GM13976 (cell line): ENCODE measurements at places on chromosomes 1 and 21.

DNA sequence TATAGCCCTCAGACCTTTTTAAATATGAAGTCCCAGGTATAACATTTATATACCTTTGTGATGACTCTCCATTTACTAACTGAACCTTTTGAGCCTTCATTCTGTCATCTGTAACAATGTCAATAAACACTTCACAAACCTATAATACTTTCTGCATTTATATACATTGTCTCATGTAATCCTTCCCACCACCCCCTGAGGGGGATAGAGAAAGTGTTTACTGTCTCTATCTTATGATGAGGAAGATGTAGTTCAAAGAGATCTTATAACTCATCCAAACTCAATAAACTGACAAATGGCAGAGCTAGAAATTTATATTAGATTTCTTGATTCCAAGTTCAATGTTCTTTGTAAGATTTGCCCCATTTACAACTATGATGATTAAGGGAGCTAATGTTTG is 48.3 kb upstream of the CR2 start:
- no peak for DNase-seq

DNA sequence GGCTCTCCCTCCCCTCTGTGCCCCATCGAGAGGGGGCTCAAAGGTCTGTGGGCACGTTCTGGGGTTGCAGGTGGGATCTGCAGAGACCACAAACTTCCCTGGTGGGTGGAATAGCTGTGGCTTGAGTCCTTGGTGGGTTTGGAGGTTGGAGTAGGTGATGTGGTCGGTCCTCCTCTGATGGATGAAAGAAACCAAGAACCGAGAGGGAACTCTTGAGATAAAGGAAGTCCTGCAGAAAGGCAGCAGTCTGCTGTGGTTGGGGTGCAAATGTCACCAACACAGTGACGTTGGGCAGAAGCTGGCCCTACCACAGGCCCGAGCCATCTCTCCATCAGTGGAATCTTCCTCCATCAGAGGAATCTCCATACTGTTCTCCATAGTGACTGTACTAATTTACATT is 171.8 kb downstream of the FCRL5 start:
- DNase-seq = no peak

GRCh38 chr1:52938183-52938451 is 11.0 kb downstream of the SCP2 start:
- DNase-seq = no peak

- peak; percentile 53 for DNase-seq
Observed at GRCh38 chr1:34681480-34682451, 73.1 kb upstream of the GJB5 start.

- no peak for DNase-seq
Observed at GRCh38 chr1:61293986-61294504, 211.7 kb downstream of the NFIA start.

GRCh38 chr1:151711951-151712350 is 4.7 kb downstream of the CELF3 start:
- DNase-seq = no peak

DNA sequence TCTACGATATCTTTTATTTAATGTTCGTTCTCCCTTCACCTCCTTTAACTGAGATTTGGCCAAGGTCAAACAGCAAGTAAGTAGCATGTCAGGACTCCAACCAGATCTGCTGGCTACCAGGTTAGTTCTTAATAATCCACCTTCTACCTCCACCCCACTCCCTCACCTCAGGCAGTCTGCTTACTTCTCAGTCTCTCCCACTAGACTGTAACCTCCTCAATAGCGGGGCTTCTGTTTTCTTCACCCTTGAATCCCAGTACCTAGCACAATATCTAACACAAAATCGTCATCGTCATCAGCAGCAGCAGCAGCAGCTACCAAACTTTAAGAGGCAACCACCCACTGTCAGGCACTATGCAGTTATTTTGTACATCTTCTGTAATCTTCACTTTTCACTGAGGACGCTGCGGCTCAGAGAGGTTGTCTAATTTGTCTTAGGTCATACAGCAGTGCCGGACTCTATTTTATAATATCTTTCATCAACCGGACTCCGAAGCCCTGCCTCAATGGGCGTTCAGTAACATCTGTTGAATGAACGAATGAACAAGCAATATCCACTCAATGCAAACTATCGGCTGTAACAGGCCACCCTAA is 859 bp upstream of the MAGI3 start:
- no peak for DNase-seq

DNA sequence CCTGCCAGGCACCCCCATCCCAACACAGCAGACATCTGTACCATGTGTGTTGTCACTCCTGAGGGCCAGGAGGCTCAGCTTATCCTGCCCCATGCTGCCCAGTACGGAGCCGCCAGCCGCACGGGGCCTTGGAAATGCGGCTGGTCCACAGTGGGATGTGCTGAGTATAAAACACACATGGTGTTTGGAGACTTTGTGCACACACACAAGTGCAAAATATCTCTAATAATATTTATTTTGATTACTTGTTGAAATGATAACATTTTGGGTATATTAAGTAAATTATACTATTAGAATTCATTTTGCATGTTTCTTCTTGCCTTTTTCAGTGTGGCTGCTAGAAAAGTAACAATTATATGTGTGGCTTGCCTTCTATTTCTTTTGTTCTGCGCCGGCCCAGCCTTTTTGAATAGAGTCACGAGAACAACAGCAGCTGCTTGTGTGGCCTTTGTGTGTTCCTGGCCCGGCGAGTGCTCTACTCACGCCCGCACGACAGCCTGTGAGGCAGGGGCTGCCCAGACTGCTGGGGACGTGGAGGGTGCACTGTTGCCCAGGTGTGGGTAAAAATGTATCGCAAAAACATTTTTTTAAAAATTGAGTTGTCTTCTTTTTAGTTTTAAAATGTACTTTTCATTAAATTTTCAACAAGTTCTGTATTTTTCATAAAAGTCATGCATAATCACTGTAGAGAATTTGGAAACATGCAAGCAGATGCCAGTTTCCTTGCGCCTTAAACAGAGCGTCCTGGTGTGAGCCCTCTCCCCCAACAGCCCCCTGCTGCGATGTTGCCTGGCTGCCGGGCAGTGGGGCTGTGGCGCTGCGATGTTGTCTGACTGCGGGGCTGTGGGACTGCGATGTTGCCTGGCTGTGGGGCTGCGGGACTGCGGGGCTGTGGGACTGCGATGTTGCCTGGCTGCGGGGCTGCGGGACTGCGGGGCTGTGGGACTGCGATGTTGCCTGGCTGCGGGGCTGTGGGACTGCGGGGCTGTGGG is 35.5 kb downstream of the COQ8A start:
- DNase-seq = no peak

- DNase-seq = no peak
Observed at GRCh38 chr1:210264496-210265380, 32.1 kb downstream of the SERTAD4 start.

- DNase-seq = no peak
Observed at GRCh38 chr1:69824932-69825331, 257.2 kb downstream of the LRRC7 start.

GRCh38 chr1:207672522-207673130 is 27.7 kb downstream of the CR1L start:
- DNase-seq = peak; percentile 36

DNA sequence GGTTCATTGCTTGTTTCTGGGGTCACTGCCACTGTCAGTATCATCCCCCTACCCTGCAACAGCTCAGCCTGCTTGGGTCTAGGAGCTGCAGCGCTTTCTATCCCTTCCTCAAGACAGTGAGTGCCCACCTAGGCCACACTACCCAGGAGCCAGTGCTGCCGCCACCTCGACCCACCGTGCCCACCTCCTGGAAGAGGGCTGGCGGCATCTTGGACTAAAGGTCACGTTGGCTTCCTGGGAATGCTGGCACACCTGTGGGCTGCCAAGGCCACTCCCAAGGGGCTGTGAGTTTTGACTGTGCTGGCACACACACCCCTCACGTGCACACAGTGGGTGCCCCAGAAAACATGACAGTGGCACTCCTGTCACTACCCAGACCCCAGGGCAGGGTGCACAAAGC is 22.1 kb downstream of the CRYAA start:
- DNase-seq = no peak
